Skeletal muscle cell (primary cell): ENCODE measurements at places on chromosomes 12 and 14.

DNA sequence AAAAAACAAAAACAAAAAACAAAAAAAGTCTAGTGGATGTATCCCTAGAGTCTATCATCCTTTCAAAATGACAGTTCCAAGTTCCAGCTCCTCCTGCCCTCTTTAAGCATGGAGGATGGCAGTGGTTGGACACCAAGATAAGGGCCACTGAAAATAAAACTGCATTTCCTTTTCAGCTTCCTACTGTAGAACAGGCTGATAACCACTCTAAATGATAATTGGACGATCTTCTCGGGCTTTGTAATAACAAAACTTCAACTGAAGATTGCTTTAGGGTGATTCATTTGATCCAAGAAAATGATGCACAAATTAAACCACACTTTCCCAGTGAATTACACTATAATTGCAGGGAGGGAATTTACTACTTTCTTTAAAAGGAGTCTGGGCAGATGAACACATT, 42.2 kb upstream of the CRACR2A start:
- no peak for DNase-seq

DNA sequence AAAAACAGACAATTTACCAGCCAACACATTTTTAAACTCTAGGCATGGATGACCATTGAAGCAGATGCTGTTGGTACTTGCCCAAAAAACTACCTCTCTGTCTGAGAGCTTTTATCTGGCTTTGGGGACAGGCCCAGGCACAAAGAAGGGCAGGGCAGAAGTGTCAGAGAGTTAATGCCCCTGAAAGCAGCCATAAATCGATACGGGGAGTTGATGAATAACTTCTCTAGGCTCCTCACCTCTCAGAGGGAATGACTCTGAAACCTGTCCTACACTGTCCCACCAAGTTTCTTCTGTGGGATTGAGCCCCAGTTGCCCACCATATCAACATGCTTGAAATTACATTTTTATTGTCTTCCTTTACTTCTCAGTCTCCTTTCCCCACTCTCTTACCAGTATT, 113.0 kb upstream of the DAAM1 start:
- DNase-seq = no peak

DNA sequence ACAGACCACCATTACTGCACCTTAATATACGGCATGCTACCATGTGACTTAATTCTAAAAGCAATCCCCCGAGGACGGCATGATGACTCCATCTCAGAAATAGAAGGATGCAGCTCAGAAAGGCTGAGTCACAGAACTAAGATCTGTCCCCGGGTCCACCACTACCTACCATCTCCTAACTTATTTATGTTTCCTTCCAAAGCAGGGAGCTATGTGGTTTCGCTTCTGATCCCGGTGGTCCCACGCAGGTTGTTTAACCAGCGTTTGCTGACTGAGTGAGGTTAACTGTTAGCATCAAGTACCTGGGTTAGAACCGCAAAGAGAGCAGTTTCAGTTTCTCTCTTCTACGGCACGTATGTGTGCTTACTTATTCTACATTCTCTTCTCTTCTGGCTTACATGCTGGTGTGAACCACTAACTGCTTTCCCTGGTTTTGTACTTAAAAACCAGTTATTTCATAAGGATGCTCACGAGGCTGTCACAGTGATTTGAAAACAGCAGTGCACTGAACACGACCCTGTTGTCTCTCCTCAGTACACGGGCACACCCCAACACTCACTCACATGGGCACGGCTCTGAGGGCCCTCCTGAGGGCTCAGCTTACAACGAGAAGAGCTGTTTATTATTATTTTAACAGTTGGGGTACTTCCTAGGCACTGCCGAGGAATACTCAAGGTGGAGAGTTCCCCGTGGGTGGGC, 66.7 kb downstream of the CCDC88C start:
- DNase-seq = no peak

- peak; percentile 95 for DNase-seq
Observed at GRCh38 chr14:96104469-96105057, 65.4 kb downstream of the C14orf132 start.

GRCh38 chr12:95495433-95495832, 21.5 kb downstream of the METAP2 start:
- no peak for DNase-seq

DNA sequence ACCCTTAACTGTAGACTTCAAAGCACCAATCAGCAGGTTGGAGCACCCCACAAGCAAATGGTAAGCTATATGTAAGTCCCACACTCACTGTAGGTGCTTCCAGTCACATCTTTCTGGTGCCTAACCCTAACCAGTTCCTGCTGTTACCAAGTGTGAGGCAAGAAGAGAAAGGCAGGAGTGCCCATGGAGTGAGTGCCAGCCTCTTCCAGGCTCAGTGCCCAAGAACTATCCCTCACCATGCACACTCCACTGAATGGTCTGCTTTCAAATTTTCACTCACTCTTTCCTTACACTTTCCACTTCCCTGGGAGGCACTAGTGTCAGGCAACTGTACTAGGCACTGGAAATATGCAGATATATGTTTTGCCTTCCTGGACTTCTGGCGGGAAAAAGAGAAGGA, 62.2 kb upstream of the ZDHHC17 start:
- no peak for DNase-seq

- DNase-seq = no peak
Observed at GRCh38 chr12:108641446-108642268, 8.0 kb upstream of the SELPLG start.

DNA sequence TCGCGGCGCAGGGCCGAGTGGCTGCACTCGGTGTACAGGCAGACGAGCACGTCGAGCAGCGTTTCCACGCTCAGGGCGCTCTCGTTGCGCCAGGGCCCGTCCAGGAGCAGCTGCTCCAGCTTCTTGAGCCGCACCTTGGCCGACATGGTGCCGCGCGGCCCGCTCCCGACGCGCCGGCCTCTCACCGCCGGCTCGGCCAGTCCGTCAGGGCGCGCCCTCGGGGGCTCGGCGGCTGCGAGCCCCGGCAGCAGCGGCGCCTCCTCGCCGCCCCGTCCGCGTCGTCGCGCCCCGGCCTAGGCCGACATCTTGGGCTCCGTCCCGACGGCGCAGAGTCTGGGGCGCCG, 349 bp downstream of the CDC42BPB start:
- DNase-seq = no peak

GRCh38 chr12:23049180-23049579, 424.2 kb downstream of the ETNK1 start:
- DNase-seq = no peak

- DNase-seq = peak; percentile 55
Observed at GRCh38 chr14:31592631-31593030, 31.4 kb downstream of the NUBPL start.

- DNase-seq = no peak
Observed at GRCh38 chr12:72509891-72510290, 237.7 kb downstream of the TRHDE start.

DNA sequence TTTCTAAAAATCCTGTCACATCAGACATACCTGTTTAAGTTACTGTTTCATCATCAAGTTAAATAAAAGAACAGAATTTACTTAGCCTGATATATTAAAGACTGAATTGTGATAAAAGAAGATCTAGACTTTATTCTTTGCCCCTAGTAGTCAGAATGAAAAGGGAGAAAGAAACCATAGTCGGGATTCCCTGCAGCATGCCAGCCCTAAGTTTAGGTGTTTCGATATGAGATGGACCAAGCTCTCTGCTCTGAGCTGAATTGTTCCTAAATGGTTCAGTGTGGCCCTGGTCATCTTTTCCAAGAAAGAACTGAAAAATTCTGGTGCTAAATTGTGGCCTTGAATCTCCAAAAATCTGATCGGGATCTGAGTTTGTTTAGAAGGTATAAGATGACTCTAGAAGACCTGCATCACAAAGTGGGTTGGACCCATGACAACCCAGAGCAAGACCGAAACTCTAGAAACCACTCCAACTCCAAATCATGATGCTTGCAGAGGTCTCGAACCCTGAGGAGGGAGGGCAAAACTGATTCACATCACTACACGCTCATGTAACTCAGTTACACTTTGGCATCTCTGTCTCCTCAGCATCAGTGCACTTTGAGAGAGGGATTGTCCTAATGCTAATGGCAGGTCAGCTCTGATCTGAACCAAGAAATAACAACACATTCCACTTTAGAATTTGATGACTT, 15.7 kb downstream of the PTGER2 start:
- no peak for DNase-seq

GRCh38 chr14:102899516-102899900, 23.0 kb upstream of the AMN start:
- DNase-seq = no peak

- no peak for DNase-seq
Observed at GRCh38 chr14:79783041-79783440, 428.3 kb downstream of the DIO2 start.

DNA sequence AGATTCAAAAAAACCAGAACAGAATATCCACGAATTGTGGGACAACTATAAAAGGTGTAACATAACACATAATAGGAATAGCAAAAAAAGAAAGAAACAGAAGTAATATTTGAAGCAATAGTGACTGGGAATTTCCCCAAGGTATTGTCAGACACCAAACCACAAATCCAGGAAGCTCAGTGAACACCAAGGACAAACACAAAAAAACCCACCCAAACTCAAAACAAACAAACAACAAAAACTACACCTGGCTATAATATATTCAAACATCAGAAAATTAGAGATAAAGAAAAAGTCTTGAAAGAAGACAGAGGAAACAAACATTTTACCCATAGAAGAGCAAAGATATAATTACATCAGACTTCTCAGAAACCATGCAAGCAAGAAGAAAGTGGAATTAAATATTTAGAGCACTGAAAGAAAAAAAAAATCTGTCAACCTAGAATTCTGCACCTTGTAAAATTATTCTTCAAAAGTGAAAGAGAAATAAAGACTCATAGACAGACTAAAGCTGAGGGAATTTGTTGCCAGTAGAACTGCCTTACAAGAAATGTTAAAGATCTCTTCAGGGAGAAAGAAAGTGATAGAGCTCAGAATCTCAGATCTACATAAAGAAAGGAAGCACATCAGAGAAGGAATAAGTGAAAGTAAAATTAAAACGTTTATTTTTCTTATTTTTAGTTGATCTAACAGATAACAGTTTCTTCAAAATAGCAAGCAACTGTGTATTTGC, 12.1 kb upstream of the HMGA2 start:
- DNase-seq = no peak

DNA sequence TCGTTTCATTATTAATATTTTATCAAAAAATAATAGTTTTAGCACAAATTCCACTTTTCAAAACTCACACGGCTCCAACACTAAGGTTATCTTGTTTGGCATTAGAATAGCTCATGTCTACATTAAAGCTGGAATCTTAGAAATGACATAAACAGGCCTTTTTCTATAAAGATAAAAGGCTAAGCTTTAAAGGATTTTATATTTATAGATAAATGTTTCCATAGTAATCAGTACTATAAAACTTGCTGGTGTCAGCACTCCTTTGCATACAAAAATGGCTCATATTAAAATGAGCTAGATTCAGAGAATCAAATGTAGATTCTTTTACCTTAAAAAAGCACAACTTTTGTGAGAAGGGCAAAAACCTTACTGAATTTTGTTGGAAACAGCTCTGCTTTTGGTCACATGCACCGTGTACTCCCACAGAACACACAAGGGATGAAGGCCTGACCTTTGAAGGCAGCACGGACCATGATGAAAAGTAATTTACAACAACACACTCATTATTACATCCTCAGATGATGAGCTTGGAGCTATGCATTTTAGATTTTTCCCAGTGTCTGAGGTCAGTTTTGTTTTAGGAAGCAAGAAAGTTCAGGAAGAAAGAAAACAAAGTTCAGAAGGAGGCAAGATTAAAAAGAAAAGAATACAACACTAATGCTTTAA, 202.8 kb downstream of the BCAT1 start:
- no peak for DNase-seq

- peak; percentile 21 for DNase-seq
Observed at GRCh38 chr12:71430756-71431155, 8.8 kb upstream of the LGR5 start.

DNA sequence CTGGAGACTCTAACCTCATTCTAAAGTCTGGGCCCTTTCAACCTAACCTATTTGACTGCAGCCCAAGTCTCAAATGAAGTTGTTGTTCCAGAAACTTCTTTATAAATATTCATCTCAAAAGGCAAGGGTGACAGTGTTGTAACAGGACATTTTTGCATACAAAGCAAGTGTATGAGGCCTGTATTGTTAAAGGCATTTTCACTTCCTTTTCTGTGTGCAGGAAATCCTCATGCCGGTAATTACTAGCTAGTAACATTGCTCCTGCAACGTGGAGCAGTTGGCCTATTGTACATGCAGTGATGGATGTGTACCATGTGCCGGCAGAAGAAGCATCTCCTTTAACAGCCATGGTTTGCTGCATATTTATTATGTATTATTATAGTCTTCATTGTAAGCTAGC, 156.5 kb upstream of the RMST start:
- no peak for DNase-seq

DNA sequence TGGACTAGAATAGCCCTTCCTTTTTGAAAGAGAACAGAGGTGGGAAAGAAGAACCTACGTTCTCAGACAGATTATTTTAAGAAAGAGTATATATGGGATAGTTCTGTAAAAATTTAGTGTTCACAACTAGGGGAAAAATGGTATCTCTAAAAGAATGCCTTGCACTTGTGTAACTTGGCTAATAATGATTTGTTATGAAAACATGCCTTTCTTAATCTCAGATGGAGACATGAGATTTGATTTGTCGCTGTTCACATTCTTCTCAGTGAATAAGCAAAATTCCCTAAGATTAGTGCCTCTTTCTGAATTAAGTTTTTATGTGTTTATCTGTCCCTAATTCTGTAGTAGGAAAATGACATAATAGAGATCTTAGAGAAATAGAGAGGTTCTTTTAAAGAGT, 100.8 kb downstream of the USP15 start:
- no peak for DNase-seq

DNA sequence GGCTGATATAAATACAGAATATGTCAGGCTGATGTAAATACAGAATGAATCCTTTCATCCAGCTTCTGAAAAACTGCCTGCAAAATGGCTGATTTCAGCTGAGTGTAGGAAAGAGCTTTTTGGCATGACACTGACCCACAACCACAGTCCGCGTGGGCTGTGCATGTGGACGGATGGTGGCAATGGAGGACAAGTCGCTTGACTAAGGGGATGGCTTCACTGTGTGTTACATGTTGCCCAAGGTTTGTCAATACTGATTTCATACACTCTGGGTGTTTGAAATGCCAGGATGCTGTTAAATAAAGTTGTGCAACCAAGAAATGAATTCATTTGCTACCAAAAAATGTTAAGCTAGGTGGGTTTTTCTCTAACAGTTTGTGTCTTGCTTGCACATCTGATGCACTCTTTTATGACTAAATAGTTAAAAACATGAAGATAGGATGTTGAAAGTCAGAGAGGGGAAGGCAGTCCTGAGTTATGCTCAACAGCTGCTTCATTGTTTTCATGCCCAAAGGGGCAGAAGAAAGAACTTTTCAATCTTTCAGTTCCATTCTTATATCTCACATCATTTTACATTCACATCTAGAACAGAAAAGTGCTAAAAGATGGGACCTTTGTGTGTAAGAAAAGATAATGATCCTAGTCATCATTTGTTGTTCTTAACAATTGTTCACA, 36.5 kb upstream of the OVCH1 start:
- DNase-seq = no peak

DNA sequence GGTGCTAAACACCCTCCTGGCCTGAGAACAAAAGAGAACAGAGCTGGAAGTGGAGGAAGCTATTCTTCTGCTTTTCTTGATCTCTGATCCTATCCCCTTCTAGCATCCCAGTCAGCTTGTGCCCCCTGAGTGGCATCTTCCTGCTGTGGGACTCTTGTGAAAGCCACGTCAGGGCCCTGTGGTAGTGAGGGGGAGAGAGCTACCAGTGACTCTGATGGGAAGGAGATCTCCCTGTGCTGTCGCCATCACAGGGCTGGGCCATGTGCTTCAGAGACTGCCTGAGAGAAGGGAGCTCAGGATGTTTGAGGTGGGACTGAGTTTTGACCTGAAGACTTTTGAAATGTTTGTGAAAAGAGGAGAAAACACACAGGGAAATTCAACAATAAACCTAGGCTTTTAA, 107.6 kb upstream of the FUT8 start:
- no peak for DNase-seq
